Pancreas (tissue), 10 donors: ENCODE measurements at places on chromosomes 6 and 20.
A peak's percentile ranks its signal among the peaks of the same experiment; 100 is the strongest.

GRCh38 chr6:168217880-168218537, 101.6 kb downstream of the DACT2 start:
- no peaks in the 10 kb centered on the region for H3K4me1 ChIP-seq
- H3K27ac ChIP-seq, result no peak overlapping the region
- no peaks in the 10 kb centered on the region for H3K27me3 ChIP-seq
- no peaks in the 10 kb centered on the region for H3K36me3 ChIP-seq

DNA sequence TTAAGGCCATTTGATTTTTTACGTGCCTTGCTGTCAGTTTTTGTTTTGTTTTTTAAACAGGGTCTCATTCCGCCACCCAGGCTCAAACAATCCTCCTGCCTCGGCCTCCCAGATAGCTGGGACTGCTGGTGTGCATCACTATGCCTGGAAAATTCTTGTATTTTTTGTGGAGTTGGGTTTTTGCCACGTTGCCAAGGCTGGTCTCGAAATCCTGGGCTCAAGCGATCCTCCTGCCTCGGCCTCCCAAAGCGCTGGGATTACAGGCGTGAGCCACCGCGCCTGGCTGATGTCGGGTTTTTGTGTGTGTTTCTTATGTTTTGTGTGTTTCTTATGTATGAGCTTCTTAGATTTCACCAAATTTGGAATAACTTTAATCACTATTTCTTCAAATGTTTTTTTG, 104.8 kb downstream of the TAF4 start:
- no peak overlapping the region for H3K27ac ChIP-seq
- H3K4me1 ChIP-seq, result peaks cover 6% of the 10 kb centered on the region
- no peaks in the 10 kb centered on the region for H3K36me3 ChIP-seq
- no peak for DNase-seq
- no peaks in the 10 kb centered on the region for H3K27me3 ChIP-seq

- no peak overlapping the region for H3K4me3 ChIP-seq
- H3K36me3 ChIP-seq, result no peaks in the 10 kb centered on the region
- H3K27ac ChIP-seq, result no peak overlapping the region
- no peak for DNase-seq
- no peaks in the 10 kb centered on the region for H3K27me3 ChIP-seq
- no peaks in the 10 kb centered on the region for H3K4me1 ChIP-seq
Measured at GRCh38 chr6:5622276-5623005, 361.1 kb downstream of the FARS2 start.

DNA sequence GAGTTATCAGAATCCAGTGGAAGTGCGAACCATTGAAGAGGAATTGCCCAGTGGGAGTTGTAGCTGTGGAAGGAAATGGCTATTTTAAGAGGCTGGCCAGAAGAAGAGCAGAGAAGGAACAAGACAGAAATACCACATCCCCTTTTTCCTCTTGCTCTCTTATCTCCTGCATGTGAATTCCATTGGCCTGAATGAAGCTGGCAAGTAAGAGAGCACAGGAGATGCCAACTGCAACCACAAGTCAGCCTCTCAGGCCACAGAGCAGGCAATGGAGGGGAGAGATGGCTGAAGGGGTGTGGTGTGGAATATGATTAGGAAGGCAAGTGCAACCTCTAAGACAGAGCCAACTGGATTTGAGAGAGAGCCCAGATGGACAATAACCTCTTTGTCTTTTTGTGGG, 362.7 kb upstream of the IMPG1 start:
- H3K27me3 ChIP-seq, result no peaks in the 10 kb centered on the region
- no peak overlapping the region for H3K27ac ChIP-seq
- H3K4me3 ChIP-seq, result no peak overlapping the region
- no peaks in the 10 kb centered on the region for H3K4me1 ChIP-seq
- DNase-seq, result no peak
- no peaks in the 10 kb centered on the region for H3K36me3 ChIP-seq

- DNase-seq, result no peak
- no peak overlapping the region for H3K27ac ChIP-seq
- no peaks in the 10 kb centered on the region for H3K4me1 ChIP-seq
Measured at GRCh38 chr6:74879976-74880375, 325.9 kb downstream of the COL12A1 start.

DNA sequence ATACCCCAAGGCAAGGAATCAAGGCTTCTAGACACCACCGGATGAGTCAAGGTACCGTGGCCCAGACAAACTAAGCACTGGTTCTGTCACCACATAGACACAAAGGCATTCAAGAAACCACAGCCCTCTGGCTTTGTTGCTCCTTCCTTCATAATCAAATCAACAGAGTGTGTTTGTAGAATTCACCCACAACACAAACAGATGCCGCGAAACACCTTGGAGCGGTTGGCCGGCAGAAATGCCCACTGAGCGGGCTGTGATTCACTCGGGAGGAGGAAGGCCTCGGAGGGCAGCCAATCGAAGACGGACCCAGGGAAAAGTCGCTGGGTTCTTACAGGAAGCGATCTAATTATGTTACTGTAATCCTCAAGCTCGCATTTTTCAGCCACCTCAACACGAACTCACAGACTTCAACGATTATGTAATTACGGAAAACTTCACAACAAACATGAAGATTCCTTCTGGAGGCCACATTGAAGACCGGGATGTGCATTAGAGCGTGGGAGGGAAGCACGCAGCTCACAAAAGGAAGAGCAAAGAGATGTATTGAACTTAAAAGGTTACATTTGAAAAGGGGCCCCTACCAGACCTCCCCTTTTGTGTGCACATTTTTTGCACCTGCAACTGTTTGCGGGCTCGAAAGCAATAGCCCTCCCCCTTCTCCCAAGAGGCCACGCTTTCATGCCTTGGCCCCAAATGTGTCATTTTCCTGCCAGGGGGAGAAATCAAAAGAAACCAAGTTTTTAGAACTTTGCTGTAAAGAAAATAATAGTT, 184.7 kb upstream of the PREP start:
- no peak overlapping the region for H3K4me3 ChIP-seq
- no peak for DNase-seq
- H3K27me3 ChIP-seq, result no peaks in the 10 kb centered on the region
- H3K4me1 ChIP-seq, result no peaks in the 10 kb centered on the region

DNA sequence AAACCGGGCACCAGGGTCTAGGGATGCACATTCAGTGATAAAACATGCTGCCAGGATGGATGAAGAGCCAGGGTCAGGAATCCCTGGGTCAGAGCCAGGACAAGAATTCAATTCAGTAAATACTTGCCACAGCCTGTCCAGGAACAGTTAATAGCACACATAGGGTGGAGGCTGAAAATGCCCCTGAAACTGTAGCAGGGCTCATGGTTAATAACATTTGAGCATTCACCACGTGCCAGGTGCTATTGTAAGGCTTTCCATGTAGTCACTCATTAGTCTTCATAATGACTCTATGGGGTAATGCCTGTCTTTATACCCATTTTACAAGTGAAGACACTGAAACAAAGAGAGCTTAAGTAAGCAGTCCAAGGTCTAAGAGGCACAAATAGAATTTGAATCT, 296.3 kb downstream of the LRFN2 start:
- no peak overlapping the region for H3K27ac ChIP-seq
- H3K36me3 ChIP-seq, result no peaks in the 10 kb centered on the region
- H3K4me3 ChIP-seq, result no peak overlapping the region
- H3K27me3 ChIP-seq, result no peaks in the 10 kb centered on the region
- DNase-seq, result no peak

DNA sequence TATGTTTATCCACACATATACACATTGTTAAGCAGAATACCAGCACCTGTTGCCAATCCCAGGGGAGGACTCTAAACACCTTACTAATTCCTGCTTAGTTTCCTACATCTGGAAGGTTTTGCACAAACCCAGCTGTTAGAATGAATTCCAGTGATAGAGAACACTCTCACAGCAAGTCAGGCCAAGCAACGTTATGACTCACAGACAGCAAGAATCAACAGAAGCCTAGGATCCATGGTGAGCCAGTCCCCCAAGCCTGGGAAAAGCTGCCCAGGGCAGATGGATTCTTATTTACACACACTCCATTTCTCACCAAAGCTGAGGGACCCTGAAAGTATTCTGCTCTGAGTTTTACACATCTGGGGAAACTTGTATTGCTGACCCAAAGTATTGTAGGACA, 291.7 kb downstream of the SLC35F1 start:
- no peaks in the 10 kb centered on the region for H3K36me3 ChIP-seq
- no peak overlapping the region for H3K27ac ChIP-seq
- no peak overlapping the region for H3K4me3 ChIP-seq
- no peaks in the 10 kb centered on the region for H3K27me3 ChIP-seq
- H3K4me1 ChIP-seq, result peaks cover 4% of the 10 kb centered on the region
- DNase-seq, result no peak

DNA sequence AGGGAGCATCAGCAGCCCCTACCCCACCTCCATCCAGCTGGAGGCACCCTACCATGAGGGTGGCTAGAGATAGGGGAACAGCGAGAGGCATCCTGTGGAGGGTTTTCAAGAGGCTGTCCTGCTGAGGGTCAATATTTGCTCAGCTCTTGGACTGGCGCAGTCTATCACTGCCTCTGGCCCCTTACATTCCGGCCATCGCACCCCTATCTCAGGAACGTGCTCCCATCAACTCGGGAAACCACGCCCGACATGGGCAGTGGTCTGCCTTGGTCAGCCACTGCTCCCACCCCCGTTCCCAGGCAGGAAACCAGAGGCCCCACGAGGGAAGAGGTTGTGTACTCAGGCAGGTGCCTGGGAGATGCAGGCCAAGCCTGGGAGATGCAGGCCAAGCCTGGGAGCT, 57.9 kb downstream of the VEGFA start:
- H3K4me3 ChIP-seq, result no peak overlapping the region
- H3K36me3 ChIP-seq, result no peaks in the 10 kb centered on the region
- DNase-seq, result no peak
- no peaks in the 10 kb centered on the region for H3K27me3 ChIP-seq

DNA sequence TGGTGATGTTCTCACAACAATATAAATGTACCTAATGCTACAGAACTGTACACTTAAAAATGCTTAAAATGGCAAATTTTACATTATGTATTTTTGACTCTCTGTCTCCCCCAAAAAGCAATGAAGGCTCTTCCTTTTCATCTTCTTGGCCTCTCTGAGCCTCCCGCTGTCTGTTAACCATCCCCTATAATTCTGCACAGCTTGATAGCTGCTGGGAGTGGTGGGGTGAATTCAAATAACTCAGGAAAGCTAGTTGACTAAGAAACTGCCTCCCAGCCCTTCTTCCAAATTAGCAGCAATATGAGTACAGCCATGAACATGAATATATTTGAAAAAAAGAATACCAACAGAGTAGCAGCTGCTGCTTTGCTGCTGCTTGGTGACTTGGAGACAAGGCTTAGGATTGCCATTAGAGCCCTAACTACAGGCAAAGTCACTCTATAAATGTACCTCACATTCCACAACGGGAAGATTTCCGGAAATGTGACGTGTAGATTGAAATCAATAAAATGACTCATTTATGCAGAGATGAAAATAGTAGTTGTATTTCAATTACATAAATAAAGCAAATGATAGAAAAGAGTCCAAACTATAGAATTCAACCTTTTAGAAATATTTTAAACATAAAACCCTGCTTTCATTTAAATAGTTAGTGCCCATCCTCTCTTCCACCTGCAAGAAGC, 200.1 kb upstream of the HEY2 start:
- no peak overlapping the region for H3K27ac ChIP-seq
- H3K27me3 ChIP-seq, result no peaks in the 10 kb centered on the region
- DNase-seq, result no peak
- H3K36me3 ChIP-seq, result no peaks in the 10 kb centered on the region
- no peaks in the 10 kb centered on the region for H3K4me1 ChIP-seq

DNA sequence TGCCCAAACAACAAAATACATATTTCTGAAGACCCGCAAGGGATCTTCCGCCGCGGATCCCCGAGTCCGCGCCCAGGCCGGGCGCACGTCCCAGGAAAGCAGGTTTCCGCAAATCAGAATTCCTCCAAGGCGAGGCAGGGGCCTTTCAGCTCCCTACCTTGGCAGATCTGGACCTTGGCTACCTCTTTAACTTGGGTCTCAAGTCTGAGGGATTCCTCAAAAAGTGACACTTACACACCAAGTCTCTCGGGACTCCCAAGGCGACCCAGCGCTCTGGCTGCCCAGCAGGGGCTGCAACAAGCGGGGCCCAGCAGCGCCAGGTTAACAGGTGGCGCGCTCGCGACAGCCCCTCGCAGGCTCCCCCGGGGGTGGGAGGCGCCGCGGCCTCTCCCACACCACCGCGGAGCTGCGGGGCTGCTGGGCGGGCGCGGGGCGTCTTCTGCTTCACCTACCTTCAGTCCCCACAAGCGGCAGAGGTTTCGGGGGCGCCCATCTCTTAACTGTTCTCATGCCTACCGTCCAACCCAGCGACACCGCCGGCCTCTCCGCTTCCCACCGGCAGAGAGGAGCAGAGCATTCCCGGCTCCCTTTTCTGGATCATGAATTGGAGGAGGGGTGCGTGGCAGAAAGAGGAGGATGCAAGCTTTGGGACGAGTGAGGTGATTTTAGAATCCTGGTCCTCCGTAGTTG, 414 bp downstream of the SIM1 start:
- DNase-seq, result peak; percentile 17
- H3K4me3 ChIP-seq, result peak overlapping the region; percentile 53
- peaks cover 9% of the 10 kb centered on the region for H3K27me3 ChIP-seq
- no peaks in the 10 kb centered on the region for H3K4me1 ChIP-seq
- peak overlapping the region; percentile 86 for H3K27ac ChIP-seq
- no peaks in the 10 kb centered on the region for H3K36me3 ChIP-seq

- no peak overlapping the region for H3K27ac ChIP-seq
- H3K4me1 ChIP-seq, result no peaks in the 10 kb centered on the region
- no peaks in the 10 kb centered on the region for H3K27me3 ChIP-seq
- H3K36me3 ChIP-seq, result no peaks in the 10 kb centered on the region
- no peak for DNase-seq
- H3K4me3 ChIP-seq, result no peak overlapping the region
Measured at GRCh38 chr6:107750176-107750797, 73.8 kb downstream of the SCML4 start.

DNA sequence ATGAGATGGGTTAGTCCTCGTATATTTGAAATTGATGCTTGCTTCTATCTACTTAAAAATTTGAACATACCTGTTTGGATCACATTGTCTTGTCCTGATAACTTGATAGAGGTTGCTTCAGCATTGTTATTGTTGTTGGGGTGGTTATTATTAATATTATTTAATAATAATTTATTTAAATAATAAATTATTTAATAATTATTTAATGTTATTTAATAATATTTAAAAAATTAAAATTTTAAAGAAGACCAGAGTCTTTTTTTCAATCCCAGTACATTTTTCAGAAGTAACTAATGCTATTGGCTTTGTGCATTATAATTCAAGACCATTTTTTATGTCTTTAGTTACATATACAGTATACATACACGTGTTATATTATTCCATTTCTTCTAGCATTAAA, 116.6 kb upstream of the DUSP22 start:
- H3K36me3 ChIP-seq, result no peaks in the 10 kb centered on the region
- no peak overlapping the region for H3K4me3 ChIP-seq
- no peaks in the 10 kb centered on the region for H3K27me3 ChIP-seq
- no peaks in the 10 kb centered on the region for H3K4me1 ChIP-seq
- H3K27ac ChIP-seq, result no peak overlapping the region

GRCh38 chr6:156778454-156779205, 1.5 kb downstream of the ARID1B start:
- DNase-seq, result peak; percentile 71
- peak overlapping the region; percentile 81 for H3K27ac ChIP-seq
- peaks cover 22% of the 10 kb centered on the region for H3K4me1 ChIP-seq
- peak overlapping the region; percentile 85 for H3K4me3 ChIP-seq
- H3K36me3 ChIP-seq, result no peaks in the 10 kb centered on the region
